ENCODE measurements at places on chromosomes 5 and 9. TPM values are rescaled to one million over a fixed set of nuclear protein-coding genes. Genes with fewer than 3 reads are reported as not detected.
A peak's percentile ranks its signal among the peaks of the same experiment; 100 is the strongest.

GRCh38 chr5:75460942-75461610, 50.4 kb downstream of the CERT1 start:
- no peaks in the 10 kb centered on the region for H3K27me3 ChIP-seq
- no peak overlapping the region for H3K27ac ChIP-seq
- no peak overlapping the region for H3K4me3 ChIP-seq
- H3K4me1 ChIP-seq, result peaks cover 4% of the 10 kb centered on the region
- no peak for DNase-seq

DNA sequence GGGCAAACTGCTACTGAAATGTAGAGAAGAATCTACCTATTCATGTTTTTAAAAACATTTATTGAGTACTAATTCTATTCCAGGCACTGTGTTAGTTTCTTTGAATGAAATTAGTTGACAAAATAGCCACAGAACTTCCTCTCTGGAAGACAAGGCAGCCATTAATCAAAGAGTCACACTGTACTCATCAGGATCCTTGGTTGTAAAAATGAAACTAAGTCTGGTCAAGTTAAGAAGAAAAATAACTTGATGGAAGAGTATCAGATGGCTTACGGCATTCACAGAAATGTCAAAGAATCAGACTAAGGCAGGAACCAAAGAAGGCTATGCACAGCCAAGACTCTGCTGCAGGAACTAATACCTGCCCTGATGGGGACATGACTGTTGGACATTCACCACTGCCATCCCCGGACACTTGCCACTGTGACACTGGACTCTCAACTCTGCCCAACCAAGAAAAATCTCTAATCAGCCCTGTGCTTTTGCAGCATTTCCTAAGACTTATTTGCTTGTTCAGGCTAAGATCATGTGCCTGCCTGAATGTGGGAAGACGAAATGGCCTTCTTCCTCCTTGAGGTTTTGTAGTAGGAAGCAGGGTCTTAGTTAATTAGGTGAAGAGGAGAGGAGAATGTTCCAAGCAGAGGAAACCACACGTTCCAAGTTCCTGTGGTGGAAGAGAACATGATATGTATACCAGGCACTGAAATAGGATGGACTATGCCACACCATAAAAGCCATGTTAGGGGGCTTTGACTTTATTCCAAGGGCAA, 23.3 kb upstream of the NDUFB6 start:
- no peaks in the 10 kb centered on the region for H3K4me1 ChIP-seq
- H3K27ac ChIP-seq, result no peak overlapping the region
- H3K4me3 ChIP-seq, result no peak overlapping the region
- no peak for DNase-seq

DNA sequence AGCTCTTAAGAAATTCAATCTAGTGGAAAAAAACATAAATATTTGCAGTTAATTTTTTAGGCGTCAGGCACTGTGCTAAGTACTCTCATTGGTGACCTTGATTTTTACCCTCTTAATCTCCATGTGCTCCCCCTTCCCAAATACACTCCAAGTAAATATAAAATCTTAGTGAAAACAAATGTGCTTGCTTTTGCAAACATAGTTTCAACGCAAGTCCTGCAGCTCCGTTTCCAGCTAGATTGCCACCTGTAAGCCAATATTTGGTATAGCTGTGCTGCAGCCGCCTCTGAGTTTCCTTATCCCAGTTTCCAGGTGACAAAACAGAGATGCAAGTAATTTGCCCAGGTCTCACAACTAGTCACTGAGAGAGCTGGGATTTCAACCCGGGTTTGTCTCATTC, 1.9 kb upstream of the MTMR12 start:
- peaks cover 11% of the 10 kb centered on the region for H3K4me1 ChIP-seq
- peak overlapping the region; percentile 54 for H3K27ac ChIP-seq
- no peaks in the 10 kb centered on the region for H3K36me3 ChIP-seq

- peaks cover 3% of the 10 kb centered on the region for H3K4me1 ChIP-seq
- no peak overlapping the region for H3K27ac ChIP-seq
- no peaks in the 10 kb centered on the region for H3K36me3 ChIP-seq
- H3K4me3 ChIP-seq, result no peak overlapping the region
Measured at GRCh38 chr9:71915495-71915894, 4.1 kb downstream of the C9orf85 start.

GRCh38 chr5:174247301-174247700, 201.8 kb downstream of the NSG2 start:
- no peaks in the 10 kb centered on the region for H3K36me3 ChIP-seq
- H3K4me3 ChIP-seq, result no peak overlapping the region
- no peaks in the 10 kb centered on the region for H3K4me1 ChIP-seq

DNA sequence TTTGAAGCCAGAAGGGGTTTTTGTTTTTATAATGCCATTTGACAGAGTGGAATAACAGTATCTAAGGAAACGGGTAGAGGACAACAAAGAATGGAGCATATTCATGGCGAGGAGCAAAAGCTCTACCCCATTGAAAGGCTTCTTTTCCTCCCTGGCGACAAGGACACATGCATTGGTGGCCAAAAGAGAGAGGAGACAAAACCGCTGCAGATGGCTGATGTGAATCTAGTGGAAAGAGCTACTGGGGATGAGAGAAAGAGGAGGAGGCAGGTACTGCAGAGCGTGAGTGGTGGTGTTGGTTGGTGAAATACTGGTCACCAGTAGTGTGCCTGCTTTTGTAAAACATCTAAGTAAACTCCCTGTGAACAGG, 491 bp downstream of the APC start:
- no peak for DNase-seq
- no peaks in the 10 kb centered on the region for H3K27me3 ChIP-seq
- H3K4me1 ChIP-seq, result peaks cover 4% of the 10 kb centered on the region
- H3K27ac ChIP-seq, result no peak overlapping the region
- H3K4me3 ChIP-seq, result peak overlapping the region; percentile 57

- H3K27me3 ChIP-seq, result no peaks in the 10 kb centered on the region
- H3K4me3 ChIP-seq, result no peak overlapping the region
- no peaks in the 10 kb centered on the region for H3K36me3 ChIP-seq
- no peaks in the 10 kb centered on the region for H3K4me1 ChIP-seq
Measured at GRCh38 chr5:9644630-9645029, 14.5 kb upstream of the TAS2R1 start.

GRCh38 chr5:42494414-42494813, 71.2 kb downstream of the GHR start:
- no peaks in the 10 kb centered on the region for H3K36me3 ChIP-seq
- H3K27me3 ChIP-seq, result no peaks in the 10 kb centered on the region
- H3K27ac ChIP-seq, result no peak overlapping the region

DNA sequence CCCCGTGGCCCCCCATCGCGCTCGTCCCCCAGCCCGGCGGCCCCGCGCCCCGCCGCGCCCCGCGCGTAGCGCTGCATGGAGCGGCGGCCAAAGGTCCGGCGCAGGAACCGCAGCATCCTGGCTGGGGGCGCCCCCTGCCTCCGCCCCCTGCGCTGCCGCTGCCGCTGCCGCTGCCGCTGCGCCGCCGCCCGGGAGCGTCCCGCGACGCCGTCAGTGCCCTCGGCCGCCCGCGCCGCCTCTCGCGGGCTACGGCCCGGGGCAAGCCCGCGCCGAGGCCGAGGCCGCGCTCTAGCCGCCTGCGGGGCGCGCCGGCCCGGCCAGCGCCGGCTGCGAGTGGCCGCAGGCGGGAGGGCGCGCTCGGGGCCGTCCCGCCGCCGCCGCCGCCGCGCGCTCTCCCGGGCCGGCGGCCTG, 523 bp downstream of the EPB41L4B start:
- H3K36me3 ChIP-seq, result no peaks in the 10 kb centered on the region
- peak overlapping the region; percentile 36 for H3K4me3 ChIP-seq
- no peak for DNase-seq
- no peaks in the 10 kb centered on the region for H3K27me3 ChIP-seq
- H3K4me1 ChIP-seq, result peaks cover 5% of the 10 kb centered on the region
- H3K27ac ChIP-seq, result no peak overlapping the region

DNA sequence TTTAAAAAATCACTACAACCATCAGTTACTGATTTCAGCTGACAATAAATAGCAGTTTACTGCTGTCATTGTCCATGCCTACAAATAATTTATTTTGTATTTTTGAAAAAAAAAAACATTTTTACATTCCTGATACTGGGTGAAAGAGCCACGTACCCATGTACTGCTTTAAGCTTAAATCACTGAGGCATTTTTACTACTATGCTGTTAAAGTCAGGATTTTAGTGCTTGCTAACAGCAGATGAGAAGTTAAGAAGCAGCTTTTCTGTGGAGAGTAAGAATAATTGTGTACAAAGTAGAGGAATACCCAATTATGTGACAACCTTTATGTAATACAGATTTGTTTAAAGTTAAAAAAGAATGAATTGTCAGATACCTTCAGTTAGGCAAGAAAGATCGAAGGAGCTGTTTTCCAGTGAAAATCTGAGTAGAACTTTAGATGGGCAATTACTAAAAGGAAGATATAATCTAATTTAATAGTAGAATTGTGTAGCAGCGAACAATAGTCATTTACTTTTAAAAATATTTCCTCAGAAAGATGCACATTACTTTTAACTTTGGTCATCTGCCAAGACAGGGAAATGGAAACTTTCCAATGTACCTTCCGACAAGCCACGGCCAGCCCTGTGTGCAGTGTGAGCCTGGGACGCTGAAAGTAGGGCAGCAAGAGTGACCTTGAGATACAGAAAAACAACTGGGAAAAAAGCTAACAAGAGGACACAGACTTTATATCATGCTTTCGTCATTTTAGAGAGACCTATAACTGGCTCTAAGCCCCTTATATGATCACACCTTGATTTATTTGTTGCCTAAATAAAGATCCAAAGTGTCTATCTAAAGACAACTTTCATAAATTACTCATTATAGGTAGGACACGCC, 39.9 kb downstream of the RHOBTB3 start:
- H3K27me3 ChIP-seq, result no peaks in the 10 kb centered on the region
- no peak overlapping the region for H3K4me3 ChIP-seq
- H3K36me3 ChIP-seq, result no peaks in the 10 kb centered on the region
- peak overlapping the region; percentile 54 for H3K27ac ChIP-seq
- peaks cover 3% of the 10 kb centered on the region for H3K4me1 ChIP-seq

- peaks cover 40% of the 10 kb centered on the region for H3K4me1 ChIP-seq
- no peaks in the 10 kb centered on the region for H3K27me3 ChIP-seq
- DNase-seq, result no peak
- H3K4me3 ChIP-seq, result no peak overlapping the region
- no peaks in the 10 kb centered on the region for H3K36me3 ChIP-seq
Measured at GRCh38 chr5:126516133-126516532, 78.9 kb downstream of the ALDH7A1 start.

- H3K27ac ChIP-seq, result no peak overlapping the region
- no peak for DNase-seq
- peaks cover 2% of the 10 kb centered on the region for H3K4me1 ChIP-seq
- no peaks in the 10 kb centered on the region for H3K27me3 ChIP-seq
Measured at GRCh38 chr5:134935711-134936602, 31.0 kb downstream of the PCBD2 start.

DNA sequence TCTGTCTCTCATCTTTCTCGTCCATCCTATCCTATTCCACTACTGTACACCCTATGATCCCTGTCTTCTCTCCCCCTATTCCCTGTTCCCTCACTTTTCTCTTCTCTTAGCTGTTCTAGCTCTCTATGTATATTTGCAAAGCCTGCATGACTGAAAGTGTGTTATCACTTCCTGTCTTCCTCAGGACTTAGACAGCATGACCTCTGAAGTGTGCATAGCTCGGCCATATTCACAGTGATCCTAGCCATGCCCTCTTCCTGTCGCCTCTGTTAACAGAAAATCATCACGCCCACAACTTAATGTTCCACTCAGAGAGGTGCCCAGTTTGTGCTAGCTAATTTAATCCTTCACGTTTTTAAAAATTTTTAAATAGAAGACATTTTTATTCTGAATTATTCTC, 35.8 kb upstream of the CDH6 start:
- no peak overlapping the region for H3K4me3 ChIP-seq
- DNase-seq, result no peak

GRCh38 chr9:23644896-23645295, 181.1 kb downstream of the ELAVL2 start:
- no peaks in the 10 kb centered on the region for H3K27me3 ChIP-seq
- H3K4me1 ChIP-seq, result no peaks in the 10 kb centered on the region
- H3K27ac ChIP-seq, result no peak overlapping the region
- no peak overlapping the region for H3K4me3 ChIP-seq

DNA sequence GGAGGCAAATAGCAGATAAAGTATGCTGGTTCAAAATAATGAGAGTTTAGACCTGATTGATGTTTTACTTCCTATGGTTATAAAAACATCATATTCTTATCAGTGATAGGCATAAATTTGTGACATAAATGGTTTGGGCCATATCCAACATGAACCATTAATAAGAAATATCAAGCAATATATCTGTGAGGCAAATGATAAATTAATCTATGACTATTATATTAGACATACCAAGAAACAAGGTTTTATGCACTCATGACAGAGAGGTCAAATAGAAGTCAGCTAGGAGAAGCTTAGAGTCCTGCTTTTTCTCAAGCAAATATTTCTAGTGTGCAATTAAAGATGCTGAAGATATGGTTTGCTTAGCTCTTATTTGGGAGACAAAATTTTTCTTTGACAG, 10.4 kb downstream of the SMIM3 start:
- no peaks in the 10 kb centered on the region for H3K36me3 ChIP-seq
- no peak for DNase-seq
- no peak overlapping the region for H3K4me3 ChIP-seq
- no peaks in the 10 kb centered on the region for H3K4me1 ChIP-seq
- H3K27ac ChIP-seq, result no peak overlapping the region

DNA sequence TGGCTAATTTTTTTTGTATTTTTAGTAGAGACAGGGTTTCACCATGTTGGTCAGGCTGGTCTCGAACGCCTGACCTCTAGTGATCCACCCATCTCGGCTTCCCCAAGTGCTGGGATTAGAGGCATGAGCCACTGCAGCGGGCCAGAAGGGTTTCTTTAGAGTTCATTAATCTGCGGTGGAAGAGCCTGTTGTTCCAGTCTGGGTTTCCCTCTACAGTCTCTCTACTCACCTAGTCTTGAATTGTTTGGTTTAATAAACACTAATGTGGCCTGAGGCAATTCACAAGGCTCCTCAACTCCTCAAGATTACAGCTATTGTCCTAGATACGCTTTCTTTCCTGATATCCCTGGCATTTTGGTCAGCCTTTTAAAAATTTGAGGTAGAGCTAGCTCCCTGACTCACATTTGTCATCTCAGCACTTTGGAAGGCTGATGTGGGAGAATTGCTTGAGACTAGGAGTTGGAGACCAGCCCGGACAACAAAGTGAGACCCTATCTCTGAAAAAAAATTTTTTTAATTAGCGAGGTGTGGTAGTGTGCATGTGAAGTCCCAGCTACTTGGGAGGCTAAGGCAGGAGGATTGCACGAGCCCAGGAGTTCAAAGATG, 4.6 kb upstream of the SAR1B start:
- H3K4me3 ChIP-seq, result no peak overlapping the region
- H3K36me3 ChIP-seq, result no peaks in the 10 kb centered on the region
- H3K27ac ChIP-seq, result no peak overlapping the region
- DNase-seq, result no peak

- H3K4me3 ChIP-seq, result no peak overlapping the region
- no peaks in the 10 kb centered on the region for H3K36me3 ChIP-seq
- no peaks in the 10 kb centered on the region for H3K27me3 ChIP-seq
- H3K4me1 ChIP-seq, result no peaks in the 10 kb centered on the region
Measured at GRCh38 chr5:6279607-6280006, 98.7 kb downstream of the MED10 start.

GRCh38 chr5:146419696-146420095, 27.4 kb upstream of the TCERG1 start:
- no peaks in the 10 kb centered on the region for H3K36me3 ChIP-seq
- no peak for DNase-seq
- no peaks in the 10 kb centered on the region for H3K27me3 ChIP-seq

- no peaks in the 10 kb centered on the region for H3K27me3 ChIP-seq
- H3K4me3 ChIP-seq, result no peak overlapping the region
- H3K36me3 ChIP-seq, result no peaks in the 10 kb centered on the region
- H3K4me1 ChIP-seq, result no peaks in the 10 kb centered on the region
Measured at GRCh38 chr5:137360607-137361006, 138.5 kb downstream of the SPOCK1 start.

Gene NREP
- 31.2 TPM for total RNA-seq

Gene TOR4A
- total RNA-seq, result 7.5 TPM

Gene GALNT12
- 1.2 TPM for total RNA-seq

Gene SLC45A2
- not detected for total RNA-seq

Gene C8G
- not detected for total RNA-seq

Gene SV2C
- total RNA-seq, result 0.92 TPM

Gene VCAN
- 17.4 TPM for total RNA-seq

Gene OBP2B
- total RNA-seq, result 4.6 TPM

Gene PCDHA10
- total RNA-seq, result 1.4 TPM
